Astrocyte (in vitro differentiated cells and primary cell): ENCODE measurements at places on chromosomes 13 and 19. TPM values are rescaled to one million over a fixed set of nuclear protein-coding genes. Genes with fewer than 3 reads are reported as not detected.

The ZNF442 gene
- total RNA-seq: 0.38 and 0.95 TPM in 2 replicates

The MAB21L1 gene
- 2.0 and 2.9 TPM in 2 replicates for total RNA-seq

The GSX1 gene
- total RNA-seq: not detected in 2 replicates

The FFAR2 gene
- total RNA-seq: not detected in 2 replicates

The NLRP9 gene
- total RNA-seq: not detected in 2 replicates

The LAMP1 gene
- 313 and 317 TPM in 2 replicates for total RNA-seq

The C2CD4C gene
- 2.9 and 3.4 TPM in 2 replicates for total RNA-seq

The ZNF528 gene
- total RNA-seq: 7.5 and 8.1 TPM in 2 replicates

The PRTN3 gene
- not detected in 2 replicates for total RNA-seq

The ZNF723 gene
- not detected in 2 replicates for total RNA-seq

The LGALS7 gene
- not detected in 2 replicates for total RNA-seq

The CRLF1 gene
- total RNA-seq: 18.5 and 53.1 TPM in 2 replicates

The CRX gene
- not detected in 2 replicates for total RNA-seq

The IZUMO2 gene
- not detected in 2 replicates for total RNA-seq

The FCAR gene
- not detected in 2 replicates for total RNA-seq

The NRTN gene
- 0.62 and 0.66 TPM in 2 replicates for total RNA-seq

The JSRP1 gene
- 0.36 and 1.3 TPM in 2 replicates for total RNA-seq

The ZNF284 gene
- total RNA-seq: 3.6 and 3.7 TPM in 2 replicates

The FPR3 gene
- not detected in 2 replicates for total RNA-seq

The ZNF229 gene
- total RNA-seq: 9.5 and 9.8 TPM in 2 replicates

The GDF15 gene
- 20.5 and 23.2 TPM in 2 replicates for total RNA-seq

The EMC10 gene
- total RNA-seq: not detected in 2 replicates

The CALM3 gene
- 334 and 343 TPM in 2 replicates for total RNA-seq

The S1PR5 gene
- total RNA-seq: 1.00 and 1.1 TPM in 2 replicates

The WDR87 gene
- not detected in 2 replicates for total RNA-seq

The FOXA3 gene
- 0.58 and 0.59 TPM in 2 replicates for total RNA-seq

The SIGLEC8 gene
- total RNA-seq: not detected in 2 replicates

The SPRY2 gene
- 56.2 and 57.7 TPM in 2 replicates for total RNA-seq

The SRRM5 gene
- total RNA-seq: 0.23 TPM in 1 of 2 replicates, not detected in the other

The KLK12 gene
- total RNA-seq: not detected in 2 replicates

The LRRC63 gene
- total RNA-seq: 0.14 TPM in 1 of 2 replicates, not detected in the other

The ZNF699 gene
- total RNA-seq: 2.8 and 3.0 TPM in 2 replicates

The RPL13A gene
- 2,066 and 2,119 TPM in 2 replicates for total RNA-seq

The SIGLEC5 gene
- total RNA-seq: not detected in 2 replicates

The CEACAM6 gene
- not detected in 2 replicates for total RNA-seq

The ZNF486 gene
- total RNA-seq: 4.7 and 7.0 TPM in 2 replicates

The ZSCAN1 gene
- total RNA-seq: not detected in 2 replicates

The TPM4 gene
- total RNA-seq: 811 and 843 TPM in 2 replicates

The RFPL4AL1 gene
- not detected in 2 replicates for total RNA-seq

The GFY gene
- total RNA-seq: not detected in 2 replicates

The RPS28 gene
- total RNA-seq: 1,111 and 1,198 TPM in 2 replicates

The NAXD gene
- total RNA-seq: 25.1 and 25.8 TPM in 2 replicates

The GPR183 gene
- 4.9 and 5.6 TPM in 2 replicates for total RNA-seq
